ENCODE measurements at places on chromosomes 5 and 9.

GRCh38 chr5:144468571-144468970 lies 297.9 kb downstream of the KCTD16 start:
- DNase-seq = no peak

DNA sequence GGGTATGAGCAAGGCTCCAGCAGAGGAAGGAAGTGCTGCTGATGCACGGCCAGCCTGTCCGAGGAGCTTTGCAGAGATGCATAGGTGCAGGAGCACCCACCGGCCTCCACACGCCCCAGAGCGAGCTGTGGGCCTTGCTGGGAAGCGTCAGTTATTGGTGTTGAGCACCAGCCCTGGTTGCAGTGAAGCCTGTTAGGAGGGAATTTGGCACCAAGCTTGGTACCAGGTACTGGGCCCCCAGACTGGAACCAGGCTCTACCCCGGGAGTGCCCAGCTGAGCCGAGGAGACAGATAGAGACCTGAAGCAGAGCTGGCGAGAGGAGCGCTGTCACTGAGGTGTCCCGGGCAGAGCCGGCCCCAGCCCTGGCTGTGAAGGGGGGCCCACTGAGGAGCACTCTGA lies 5.2 kb downstream of the TCF7 start:
- DNase-seq = no peak

DNA sequence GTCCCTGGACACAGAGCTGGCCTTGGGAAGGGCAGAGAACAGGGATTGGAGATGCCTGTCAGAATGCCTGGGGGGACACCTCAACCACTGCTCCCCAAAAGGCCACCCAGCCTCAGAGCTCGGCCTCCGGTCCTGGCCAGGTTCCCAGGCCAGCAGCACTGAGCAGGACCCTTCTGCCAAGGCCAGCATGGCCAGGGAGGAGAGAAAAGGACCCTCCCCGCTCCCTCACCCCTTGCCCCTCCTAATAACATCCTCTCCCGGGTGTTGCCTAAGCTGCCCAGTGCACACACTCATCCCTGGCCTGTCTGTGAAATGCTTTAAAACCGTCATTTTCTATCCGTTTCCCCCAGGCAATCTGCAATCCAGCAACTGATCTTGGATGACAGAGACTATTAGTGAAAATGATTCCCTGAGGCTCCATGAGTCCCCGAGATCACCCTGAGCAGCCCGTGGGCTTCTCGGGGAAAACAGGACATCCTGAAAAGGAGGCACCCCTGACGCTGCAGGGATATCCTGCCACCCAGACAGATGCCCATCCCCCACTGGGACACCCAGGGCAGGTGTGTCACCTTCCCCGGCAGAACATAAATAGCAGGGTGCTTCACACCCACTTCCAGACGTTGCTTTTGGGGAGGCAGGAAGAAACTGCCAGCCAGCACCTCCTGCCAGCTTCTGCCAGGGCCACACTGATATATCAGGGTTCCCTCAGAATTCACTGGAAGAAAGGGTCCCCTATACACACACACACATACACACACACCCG lies 75.3 kb downstream of the ADAMTS2 start:
- no peak for DNase-seq

- DNase-seq = no peak
Measured at GRCh38 chr5:61347080-61347479, 15.0 kb downstream of the ZSWIM6 start.

- no peak for DNase-seq
Measured at GRCh38 chr5:10562201-10563109, 1.4 kb upstream of the ANKRD33B start.

GRCh38 chr5:40428126-40428525 lies 251.6 kb upstream of the PTGER4 start:
- DNase-seq = no peak

All from SK-N-MC (cell line).